ENCODE measurements at places on chromosomes 7 and 10. TPM values are rescaled to one million over a fixed set of nuclear protein-coding genes. Genes with fewer than 3 reads are reported as not detected.

DNA sequence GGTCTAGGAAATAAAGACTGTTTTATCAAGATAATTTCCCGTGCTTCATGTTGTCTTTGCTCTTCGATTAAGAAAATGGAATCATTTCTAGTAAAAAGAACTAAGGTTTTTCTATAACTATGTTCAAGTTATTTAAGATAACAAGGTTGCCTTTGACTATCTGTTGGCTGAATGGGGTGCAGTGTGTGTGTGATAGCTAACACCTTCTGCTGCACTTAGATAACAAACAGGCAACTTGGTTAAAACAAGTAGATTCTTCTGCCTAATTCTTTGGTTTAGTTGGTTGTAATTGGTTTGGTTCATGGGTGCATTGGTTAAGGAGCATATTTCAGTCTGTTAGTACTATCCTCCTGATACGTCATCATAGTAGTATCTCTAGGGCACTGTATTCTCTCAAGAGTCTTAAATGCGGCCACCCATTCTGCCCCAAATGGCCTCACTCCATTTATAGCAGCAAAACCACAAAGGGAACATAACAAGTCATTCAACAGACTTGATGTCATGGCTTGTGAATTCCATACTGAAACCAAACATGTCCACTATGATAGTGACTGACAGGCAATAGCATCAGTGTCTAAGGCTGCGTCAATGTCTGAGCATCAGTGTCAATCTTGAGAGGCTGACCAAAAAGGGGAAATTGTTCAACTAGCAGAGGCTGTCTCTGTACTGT lies 55.7 kb downstream of the CCDC3 start:
- no peaks in the 10 kb centered on the region for H3K27me3 ChIP-seq
- H3K4me1 ChIP-seq, result no peaks in the 10 kb centered on the region
- H3K4me3 ChIP-seq, result no peak overlapping the region
- H3K27ac ChIP-seq, result no peak overlapping the region
- no peaks in the 10 kb centered on the region for H3K36me3 ChIP-seq

GRCh38 chr7:83821866-83822265 lies 172.9 kb upstream of the SEMA3E start:
- no peak overlapping the region for H3K4me3 ChIP-seq
- H3K27ac ChIP-seq, result no peak overlapping the region
- no peaks in the 10 kb centered on the region for H3K4me1 ChIP-seq
- DNase-seq, result no peak

DNA sequence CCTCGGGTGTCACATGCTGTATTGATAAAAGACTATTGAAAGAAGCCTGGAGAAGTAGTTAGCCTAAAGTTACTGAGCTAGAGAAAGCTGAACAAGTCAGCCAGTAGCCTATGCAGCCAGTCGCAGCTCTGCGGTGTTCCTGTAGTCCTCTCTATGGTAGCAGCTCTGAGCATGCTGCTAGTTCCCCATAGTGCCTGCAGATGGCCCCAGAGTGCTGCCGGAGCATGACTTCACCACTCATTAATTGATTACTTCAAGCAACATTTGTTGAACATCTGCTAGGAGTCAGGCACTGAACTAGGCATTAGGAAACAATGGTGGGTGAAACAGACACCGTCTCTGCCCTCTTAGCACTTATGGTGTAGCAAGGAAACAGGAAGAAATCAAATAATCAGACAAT lies 422.7 kb downstream of the SORCS3 start:
- DNase-seq, result no peak
- H3K4me3 ChIP-seq, result no peak overlapping the region
- H3K27ac ChIP-seq, result no peak overlapping the region
- no peaks in the 10 kb centered on the region for H3K27me3 ChIP-seq
- H3K4me1 ChIP-seq, result no peaks in the 10 kb centered on the region

Gene LRGUK
- 0.21 TPM for total RNA-seq

Gene SEMA3E
- total RNA-seq, result 0.31 TPM

Gene MXI1
- 26.5 TPM for total RNA-seq

- H3K36me3 ChIP-seq, result no peaks in the 10 kb centered on the region
- no peaks in the 10 kb centered on the region for H3K4me1 ChIP-seq
- H3K27ac ChIP-seq, result no peak overlapping the region
- no peaks in the 10 kb centered on the region for H3K27me3 ChIP-seq
- no peak for DNase-seq
Observed at GRCh38 chr7:45564485-45564884, 9.7 kb upstream of the ADCY1 start.

Gene HOGA1
- 92.9 TPM for total RNA-seq

- no peaks in the 10 kb centered on the region for H3K27me3 ChIP-seq
- DNase-seq, result no peak
- no peaks in the 10 kb centered on the region for H3K4me1 ChIP-seq
- no peak overlapping the region for H3K4me3 ChIP-seq
- no peak overlapping the region for H3K27ac ChIP-seq
Observed at GRCh38 chr7:127629268-127629854, 11.4 kb upstream of the PAX4 start.

DNA sequence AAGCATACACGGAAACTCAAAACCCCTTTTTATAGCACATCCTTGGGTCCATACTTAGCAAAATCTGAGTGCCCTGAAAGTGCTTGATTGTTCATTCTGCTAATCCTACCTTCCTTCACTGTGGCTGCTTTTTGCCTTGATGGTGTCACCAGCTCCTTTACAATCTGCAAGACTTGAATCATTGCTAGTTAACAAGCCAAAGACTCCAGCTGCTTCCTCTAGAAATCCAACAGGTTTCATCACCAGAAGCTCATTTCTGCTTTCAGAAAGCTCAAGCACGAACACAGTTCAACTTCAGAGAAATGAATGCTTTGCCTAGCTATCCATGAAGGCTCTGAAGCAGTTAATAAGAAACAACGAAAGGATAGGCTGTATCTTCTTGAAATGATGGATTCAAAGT lies 38.0 kb downstream of the USP6NL start:
- no peaks in the 10 kb centered on the region for H3K36me3 ChIP-seq
- no peak for DNase-seq
- H3K4me1 ChIP-seq, result no peaks in the 10 kb centered on the region
- no peaks in the 10 kb centered on the region for H3K27me3 ChIP-seq
- H3K27ac ChIP-seq, result no peak overlapping the region
- no peak overlapping the region for H3K4me3 ChIP-seq

Gene CCDC3
- total RNA-seq, result 5.5 TPM

Gene UPF2
- total RNA-seq, result 9.3 TPM

Gene RSPH10B
- 0.19 TPM for total RNA-seq

Gene NACAD
- 0.12 TPM for total RNA-seq

Gene CALHM3
- total RNA-seq, result not detected

- no peak overlapping the region for H3K4me3 ChIP-seq
- no peak overlapping the region for H3K27ac ChIP-seq
- H3K36me3 ChIP-seq, result no peaks in the 10 kb centered on the region
- H3K4me1 ChIP-seq, result no peaks in the 10 kb centered on the region
- no peaks in the 10 kb centered on the region for H3K27me3 ChIP-seq
- DNase-seq, result no peak
Observed at GRCh38 chr10:62634576-62634975, 169.9 kb upstream of the ADO start.

Measured in right lobe of liver (tissue), 6 donors.